ENCODE measurements at places on chromosomes 2 and 18.

DNA sequence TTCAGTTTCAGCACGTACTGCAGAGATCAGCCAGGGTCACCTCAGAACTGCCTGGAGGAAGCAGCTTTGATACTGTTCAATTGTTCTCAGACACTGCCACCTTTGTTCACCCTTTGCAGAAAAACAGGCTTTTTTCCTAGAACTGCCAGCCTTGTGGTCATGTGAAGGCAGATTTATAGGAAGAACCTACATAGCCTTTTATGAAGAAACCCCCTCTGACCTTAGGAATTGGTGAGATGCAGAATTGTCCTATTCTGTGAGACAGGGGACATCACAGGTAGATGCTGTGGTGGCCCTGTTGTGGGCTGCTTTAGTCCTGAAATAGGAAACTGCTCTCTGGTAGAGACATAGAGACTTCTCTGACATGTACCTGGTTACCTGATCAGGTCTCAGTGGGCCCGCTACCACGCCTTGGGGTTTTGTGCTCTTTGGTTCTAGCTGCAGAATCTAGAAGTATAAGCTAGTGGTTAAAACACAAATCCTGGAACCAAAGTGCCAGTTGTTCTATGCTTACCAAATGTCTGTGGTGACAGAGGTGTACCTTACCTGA, 206.6 kb downstream of the AGPS start:
- no peak for DNase-seq

DNA sequence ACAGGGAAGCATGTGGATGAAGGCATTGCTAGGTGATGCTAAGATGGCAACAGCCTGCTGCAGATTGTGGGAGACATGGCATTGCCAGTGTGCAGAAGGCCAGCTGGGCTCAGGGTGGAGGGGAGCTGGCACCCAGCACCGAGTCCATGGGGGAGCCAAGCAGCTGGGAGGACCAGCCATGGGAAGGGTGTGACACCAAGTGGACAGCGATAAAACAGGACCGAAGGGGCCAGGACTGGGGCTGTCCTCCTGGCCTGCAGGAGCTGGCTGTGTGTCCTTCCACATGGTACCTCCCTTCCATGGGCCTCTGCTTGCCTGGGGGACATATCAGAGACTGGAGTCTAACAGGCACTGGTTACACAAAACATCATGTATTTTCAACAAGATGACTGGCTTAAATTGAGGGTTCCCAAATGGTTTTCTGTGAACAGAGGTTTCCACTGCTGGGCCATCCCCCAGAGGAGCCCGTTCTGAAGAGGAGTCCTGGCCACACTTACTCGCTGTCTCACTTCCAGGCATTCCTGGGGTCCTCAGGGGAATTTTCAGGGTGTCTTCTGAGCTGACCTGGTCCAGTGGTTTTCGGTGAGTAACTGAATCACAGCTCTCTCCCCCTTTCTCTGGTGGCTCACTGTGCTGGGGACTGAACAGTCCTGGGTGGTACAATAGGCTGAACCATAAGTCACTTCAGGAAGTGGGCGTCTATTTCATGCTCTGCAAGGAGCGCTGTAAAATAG, 60.4 kb upstream of the TNP1 start:
- no peak for DNase-seq

- no peak for DNase-seq
These were observed 10.7 kb downstream of the PSTPIP2 start for GRCh38 chr18:46061387-46061786.

DNA sequence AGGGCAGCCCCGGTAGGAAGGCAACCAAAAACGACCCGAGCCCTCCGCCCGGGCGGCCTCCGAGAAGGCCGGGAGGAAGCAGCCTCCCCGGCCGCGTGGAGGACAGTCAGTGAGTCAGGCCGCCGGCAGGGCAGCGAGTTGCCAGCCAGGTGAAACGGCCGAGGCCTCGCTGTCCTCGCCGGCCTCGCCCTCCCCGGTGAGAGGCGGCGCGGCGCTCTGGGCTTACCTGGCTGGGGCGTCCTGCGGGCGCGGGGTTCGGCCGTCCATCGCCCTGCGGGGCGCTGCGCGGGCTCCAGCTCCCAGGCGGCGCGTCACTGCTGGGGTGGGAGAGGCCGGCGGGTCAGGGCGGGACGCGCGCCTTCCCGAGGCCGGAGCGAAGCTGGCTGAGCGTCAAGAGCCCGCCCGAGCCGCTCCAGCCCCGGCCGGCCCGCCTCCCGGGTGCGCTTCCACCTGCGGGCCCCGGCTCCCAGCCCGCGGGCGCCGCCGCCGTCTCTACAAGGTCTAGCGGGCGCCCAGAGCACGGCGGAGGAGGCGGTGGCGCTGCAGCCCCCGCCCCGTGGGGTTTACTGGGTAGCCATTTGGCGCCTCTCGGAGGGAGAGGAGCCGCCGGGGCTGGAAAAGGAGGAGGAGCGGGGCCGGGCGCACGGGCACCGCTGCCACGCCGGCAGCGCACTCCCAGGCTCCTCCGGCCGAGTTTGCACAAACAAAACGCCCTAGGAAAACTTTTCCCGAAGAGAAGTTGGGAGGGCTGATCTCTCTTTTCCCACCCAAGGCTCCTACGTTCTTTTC, 499 bp downstream of the COBLL1 start:
- DNase-seq = no peak

DNA sequence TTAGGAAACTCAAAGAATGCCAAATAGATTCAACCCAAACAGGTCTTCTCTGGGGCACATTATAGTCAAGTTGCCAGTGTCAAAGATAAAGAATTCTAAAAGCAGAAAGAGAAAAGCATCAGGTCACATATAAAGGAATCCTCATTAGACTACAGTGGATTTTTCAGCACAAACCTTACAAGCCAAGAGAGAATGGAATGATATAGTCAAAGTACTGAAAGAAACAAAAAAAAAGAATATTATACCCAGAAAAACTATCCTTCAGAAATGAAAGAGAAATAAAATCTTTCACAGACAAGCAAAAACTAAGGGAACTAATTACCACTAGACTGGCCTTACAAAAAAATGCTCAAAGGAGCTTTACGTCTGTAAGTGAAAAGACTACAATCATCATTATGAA, 65.5 kb downstream of the TBR1 start:
- no peak for DNase-seq

GRCh38 chr2:181810823-181811695, 80.5 kb upstream of the ITPRID2 start:
- DNase-seq = no peak

DNA sequence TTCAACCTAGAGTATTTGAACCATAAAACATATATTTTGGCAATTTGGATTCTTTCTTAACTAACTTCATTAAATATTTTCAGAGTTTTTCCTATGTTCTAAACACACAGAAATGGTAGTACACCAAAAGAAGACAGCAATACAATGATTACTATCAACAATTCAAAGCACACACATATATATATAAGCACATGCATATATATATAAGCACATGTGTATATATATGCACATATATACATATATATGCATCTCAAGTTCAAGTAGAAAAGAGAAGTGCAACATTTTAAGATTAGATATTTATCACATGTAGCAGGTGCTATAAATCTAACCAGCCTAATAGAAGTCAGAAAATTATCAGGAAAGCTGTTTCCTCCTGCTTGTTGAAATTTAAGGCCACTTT, 320.9 kb upstream of the FSIP2 start:
- DNase-seq = no peak

GRCh38 chr2:145631561-145631960, 1111.6 kb upstream of the ZEB2 start:
- no peak for DNase-seq

GRCh38 chr2:204115137-204116056, 178.8 kb downstream of the ICOS start:
- DNase-seq = no peak

DNA sequence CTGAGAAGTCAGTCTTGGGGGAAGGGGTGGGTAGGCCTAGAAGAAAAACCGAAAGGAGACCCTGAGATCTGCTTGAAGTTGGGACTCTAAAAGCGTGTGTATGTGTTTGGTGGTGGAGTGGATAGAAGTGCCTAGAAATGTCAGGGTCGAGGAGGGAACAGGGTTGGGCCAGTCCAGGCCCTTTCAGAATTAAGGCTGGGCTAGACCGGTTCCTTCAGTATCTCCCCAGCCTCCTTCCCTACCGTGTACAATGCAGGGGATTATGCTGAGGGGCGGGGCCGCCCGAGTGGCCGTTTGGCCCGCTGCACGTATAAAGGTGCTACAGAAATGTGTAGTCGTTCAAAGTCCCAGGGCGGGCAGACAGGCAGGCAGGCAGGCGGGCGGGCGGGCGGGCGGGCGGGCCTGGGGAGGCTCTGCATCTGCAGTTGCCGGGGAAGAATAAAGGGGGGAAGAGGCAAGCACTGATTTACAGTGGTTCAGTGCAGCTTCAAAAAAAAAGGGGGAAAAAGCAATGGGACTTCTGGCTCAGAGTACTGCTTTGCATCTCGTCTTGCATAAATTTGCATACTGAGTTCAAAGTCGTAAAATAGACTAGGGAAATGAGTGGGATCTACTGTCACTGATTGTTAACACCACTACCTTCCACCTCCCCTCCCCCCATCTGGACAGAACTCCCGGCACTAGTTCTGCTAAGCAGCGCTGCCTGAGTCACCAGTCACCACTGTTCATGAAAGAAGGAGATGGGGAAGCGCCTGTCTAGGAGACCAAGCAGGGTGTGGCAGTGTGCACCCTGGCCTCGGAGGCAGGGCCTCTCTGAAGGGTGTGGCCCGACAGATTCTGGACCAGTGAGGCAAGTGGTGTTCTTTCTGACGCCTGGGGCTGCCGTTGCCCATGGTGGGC, 3.6 kb downstream of the IGFBP2 start:
- peak; percentile 42 for DNase-seq

- DNase-seq = no peak
These were observed 108.1 kb downstream of the XRCC5 start for GRCh38 chr2:216216951-216217903.

GRCh38 chr18:79748321-79749180, 49.2 kb upstream of the KCNG2 start:
- DNase-seq = no peak

DNA sequence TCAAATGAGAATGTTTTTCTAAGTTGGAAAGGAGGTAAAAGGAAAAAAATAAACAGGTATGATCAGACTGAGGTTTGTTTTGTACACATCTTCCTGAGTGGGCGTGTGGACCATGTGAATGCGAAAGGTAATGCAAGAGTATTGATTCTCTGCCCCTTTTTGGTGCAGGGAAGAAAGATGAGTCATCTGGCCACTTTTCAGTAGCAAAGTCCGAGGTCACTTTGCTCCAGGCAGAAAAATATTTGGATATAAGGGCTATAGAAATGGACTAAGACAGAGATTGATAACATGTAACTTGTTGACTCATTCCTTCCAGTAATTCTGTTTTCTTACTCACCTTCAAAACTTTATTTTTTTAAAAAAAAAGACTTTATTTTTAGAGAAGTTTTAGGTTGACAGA, 130.5 kb downstream of the DSEL start:
- no peak for DNase-seq

- DNase-seq = no peak
These were observed 5.6 kb upstream of the IMP4 start for GRCh38 chr2:130336877-130337734.

DNA sequence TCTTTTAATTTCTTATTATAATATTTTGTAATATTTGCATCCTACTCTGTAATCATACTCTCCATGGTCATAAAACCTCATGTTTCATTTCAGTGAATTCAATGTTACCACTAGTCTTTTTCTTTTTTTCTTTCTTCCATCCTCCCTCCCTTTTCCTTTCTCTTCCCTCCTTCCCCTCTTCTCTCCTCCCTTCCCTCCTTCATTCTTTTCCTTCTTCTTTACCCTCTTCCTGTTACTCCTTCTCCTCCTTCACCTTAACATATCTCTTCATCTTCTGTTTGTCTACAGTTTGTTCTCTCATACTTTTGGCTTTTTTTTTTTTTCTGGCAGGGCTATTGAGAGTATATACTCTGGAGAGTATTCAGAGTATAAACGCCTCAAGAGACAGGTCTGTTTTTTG, 491.6 kb upstream of the ID2 start:
- DNase-seq = no peak

GRCh38 chr2:68970566-68971265, 3.7 kb upstream of the GKN1 start:
- no peak for DNase-seq

GRCh38 chr2:162490761-162491470, 147.0 kb downstream of the GCA start:
- no peak for DNase-seq

GRCh38 chr2:39725401-39725800, 53.7 kb downstream of the THUMPD2 start:
- no peak for DNase-seq

- no peak for DNase-seq
These were observed 15.0 kb downstream of the NCKAP5 start for GRCh38 chr2:133553251-133553650.

DNA sequence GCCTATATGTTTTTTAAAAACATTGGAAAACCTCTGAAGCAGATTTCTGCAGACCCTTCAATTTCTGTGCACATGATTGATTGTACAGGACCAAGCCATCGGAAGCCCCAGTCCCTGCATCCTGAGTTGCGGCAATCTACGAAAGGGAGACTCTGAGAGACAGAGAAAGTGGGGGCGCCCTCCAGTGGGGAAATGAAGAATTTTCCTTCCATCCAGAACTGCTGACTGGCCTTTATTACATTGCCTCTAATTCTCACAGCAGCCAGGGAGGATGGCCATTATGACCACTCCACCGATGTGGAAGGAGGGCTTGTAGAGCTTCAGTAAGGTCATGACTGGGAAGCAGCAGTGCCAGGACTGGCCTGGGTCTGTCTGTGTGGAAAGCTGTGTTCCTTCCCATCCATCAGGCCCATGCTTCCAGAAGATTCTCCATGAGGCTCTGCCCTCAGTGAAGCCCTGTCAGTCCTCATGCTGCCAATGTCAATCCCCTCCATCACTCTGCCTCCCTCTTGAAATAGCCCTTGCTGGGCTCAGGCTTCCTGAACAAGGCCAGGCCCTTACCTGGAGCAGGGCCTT, 20.0 kb upstream of the RESP18 start:
- no peak for DNase-seq

DNA sequence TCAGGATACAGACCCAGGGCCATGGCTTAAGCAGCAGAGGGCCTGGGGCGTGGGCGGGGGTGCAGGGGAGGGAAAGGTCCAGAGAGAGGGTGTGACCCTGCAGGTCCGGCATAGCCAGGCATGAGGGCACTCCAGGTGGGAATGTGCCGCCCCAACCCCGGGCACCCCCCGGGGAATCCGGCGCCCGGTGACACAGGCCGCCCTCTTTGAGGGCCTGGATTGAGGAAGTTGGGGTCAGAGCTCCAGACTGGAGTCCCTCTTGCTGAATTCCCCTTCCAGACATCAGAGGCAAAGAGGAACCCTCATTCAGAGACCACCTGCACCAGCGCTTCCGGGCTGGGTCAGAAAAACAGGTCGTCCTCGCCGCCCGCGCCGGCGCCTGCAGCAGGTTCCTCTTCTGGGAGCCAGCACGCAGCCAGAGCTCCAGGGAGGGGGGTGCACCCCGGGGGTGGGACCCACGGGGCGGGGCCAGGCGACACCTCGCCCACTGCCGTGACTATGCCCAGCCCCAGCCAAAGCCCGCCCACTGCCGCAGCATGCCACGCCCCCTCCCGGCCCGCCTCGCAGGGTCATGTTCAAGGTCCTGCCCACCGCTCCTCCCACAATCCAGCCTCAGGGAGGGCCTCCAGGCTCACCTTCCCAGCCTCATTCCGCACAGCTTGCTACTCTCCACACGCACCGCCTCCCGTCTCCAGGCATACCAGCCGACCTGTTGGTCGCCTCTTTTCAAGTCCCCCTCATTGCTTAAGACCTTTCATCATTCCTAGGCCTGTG, 98.3 kb upstream of the ID2 start:
- DNase-seq = peak; percentile 75

Measured in SIG-M5 (cell line).